ENCODE measurements at places on chromosomes 1 and 21.

DNA sequence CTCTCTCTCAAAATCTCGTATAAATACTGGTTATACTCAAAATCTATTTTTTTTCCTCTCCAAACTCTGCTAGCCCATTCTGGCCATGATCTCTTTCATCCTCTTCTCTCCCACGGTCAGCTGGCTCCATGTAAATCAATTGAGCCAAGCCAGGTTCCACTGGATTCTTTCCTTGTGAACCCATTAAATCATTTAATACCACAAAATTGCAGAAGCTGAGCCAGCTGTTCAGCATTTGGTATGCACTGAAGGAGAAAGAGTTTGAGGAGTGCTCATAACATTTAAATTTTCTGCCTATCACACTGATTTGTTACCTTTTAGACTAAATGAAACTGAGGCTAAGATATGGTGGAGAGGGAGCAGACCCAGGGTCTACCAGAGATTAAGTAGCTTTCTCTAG, 29.1 kb upstream of the TADA1 start:
- DNase-seq = no peak

DNA sequence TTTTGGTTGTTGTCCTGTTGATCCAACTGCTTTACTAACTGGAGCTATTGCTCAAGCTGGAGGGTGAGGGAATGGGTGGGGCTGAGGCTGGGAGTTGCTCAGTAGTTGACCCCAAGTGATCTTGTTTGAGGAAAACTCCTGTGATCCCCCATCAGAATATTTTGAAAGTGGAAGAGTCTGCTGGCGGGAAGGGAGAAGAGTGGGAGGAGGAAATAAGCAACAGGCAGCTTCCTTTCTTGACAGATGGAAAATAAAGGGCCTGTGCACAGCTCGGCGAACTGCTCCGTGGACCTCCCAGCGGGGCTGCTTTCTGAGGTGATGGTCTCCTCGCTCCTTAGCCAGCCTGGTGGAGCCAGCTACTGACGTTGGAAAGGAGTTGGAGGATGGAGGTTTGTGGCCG, 199.1 kb upstream of the LMO4 start:
- no peak for DNase-seq

GRCh38 chr1:199574950-199575349, 452.6 kb upstream of the NR5A2 start:
- no peak for DNase-seq

GRCh38 chr1:2049225-2049717, 940 bp upstream of the PRKCZ start:
- no peak for DNase-seq

DNA sequence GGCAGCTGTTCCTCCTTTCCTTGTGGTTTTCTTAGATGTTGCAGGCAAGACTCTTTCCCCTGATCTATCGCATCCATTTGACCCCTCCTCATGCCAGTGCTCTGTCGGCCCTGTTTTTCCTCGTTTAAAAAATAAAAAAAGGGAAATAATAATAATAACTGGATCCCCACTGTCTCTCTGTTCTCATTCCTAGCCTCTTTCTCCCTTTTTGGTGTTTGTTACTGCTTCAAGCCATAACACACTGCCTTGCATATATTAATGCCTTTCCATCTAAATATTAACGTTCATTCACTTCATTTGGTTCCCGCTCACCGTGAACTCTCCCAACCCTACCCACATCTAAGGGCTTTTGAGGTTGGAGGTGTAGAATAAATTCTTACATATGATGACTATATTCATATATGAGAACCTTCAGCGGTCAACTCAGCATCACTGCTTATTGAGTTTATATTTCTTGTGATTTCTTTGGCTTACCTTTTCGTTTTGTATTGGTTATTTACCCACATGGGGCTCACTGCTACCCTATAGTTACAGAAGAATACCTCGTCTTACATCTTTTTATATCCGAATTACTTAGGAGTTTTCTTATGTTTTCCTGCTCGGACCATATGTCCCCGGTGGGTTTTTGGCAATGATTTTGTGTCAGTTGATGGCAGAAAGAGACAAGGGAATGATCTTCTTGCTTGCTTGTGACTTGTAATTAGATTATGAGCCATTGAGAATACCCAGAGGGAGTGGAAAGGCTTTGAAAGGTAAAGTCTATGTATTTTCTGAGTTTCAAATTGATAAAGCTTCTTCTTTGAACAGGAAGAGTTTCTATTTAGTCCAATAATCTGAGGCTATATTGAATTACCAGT, 805 bp downstream of the ATG4C start:
- no peak for DNase-seq

DNA sequence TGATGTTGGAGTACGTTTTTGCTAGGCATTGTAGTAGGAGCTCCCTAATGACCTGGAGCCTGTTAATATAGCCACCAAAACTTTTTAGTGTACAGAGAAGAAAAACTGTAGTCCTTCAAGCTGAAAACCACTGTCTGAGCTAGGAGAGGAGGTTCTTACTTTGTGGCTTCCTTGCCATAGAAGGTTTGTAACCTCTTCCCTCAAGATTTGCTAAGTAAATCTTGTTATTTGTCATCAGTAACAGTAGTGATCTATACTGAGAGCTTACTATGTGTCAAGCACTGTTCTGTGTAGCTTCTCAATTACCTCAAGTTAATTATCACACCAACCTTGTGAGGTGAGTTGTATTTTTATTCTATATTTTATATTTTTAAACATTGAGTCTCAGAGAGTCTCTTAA, 21.2 kb upstream of the LRRC8C start:
- no peak for DNase-seq

DNA sequence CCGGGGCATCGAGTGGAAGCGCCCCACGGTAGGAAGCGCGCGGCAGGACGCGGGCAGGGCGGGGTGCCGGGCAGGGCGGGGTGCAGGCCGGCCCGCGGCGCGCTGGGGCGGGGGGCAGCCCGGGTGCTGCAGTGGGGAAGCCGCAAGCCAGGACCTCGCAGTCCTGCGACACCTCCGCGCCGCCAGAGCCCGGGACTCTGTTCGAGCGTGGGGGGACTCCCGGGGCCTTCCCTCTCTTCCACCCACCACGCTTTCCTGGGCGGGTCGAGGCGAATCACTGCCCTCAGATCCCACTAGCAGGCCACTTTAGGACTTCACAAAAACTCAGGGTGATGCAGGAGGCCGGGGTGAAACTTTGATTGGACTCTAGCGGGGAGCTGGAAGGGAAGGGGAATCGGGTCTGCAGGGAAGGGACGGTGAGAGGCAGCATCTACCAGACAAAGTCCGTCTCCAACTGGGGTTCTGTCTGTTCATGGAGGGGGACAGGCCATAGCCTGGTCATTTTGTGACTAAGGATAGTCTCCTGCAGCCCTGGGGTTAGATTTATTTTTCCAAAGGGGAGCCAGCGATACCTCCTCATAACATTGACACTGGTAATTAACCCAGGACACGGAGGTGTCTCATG, 623 bp downstream of the CAPN2 start:
- DNase-seq = no peak

DNA sequence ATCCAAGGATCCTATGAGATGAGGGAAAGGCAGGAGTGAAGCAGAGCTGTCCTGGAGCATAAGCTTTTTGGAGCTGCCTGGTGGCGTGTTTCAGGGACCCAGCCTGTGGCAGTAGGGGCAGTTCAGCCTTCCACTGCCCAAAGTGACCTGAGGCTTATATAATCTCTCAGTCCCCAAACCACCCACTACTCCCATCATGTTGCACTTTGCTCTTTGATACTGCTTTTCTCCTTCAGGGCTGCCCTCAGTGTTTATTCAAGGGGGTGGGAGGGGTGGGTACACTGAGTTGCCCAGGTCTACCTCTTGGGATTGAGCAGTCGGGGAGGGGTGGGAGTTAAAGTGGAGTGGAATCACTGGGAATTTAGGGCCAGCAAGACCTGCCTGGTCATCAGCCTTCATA, 9.3 kb downstream of the HCN3 start:
- no peak for DNase-seq

DNA sequence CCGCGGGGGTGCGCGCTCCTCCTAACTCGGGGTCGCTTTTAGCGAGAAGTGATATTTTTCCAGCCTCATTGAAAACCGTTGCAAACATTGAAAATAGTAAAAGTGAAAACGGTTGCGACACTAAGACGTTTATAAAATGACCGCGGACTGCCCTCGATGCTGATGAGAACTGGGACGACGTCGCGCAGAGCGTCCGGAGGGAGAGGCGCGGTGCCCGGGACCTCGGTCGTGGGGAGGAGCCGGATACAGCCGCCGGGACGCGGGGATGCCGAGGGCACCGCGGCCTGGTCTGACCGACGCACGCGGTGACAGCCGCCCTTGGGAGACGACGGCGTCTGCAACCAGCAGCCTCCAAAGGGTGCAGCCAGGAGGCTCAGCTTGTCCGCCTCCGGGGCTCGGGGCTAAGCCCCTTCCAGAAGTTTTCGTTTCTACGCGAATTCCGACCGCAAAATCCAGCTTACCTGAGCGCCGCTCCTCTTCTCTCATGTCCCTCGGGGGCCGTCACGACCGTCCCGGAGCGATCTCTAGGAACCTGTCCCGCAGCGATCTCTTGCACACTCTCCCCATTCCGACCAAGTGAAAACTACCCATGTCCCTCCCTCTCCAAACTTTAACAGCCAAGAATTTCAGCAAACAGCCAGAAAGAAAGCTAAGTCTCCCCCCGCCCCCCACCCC, 144.4 kb upstream of the ETS2 start:
- DNase-seq = no peak
